ENCODE measurements at places on chromosomes 12 and 14.

- DNase-seq, result no peak
These were observed 205.2 kb upstream of the RTL1 start for GRCh38 chr14:101108579-101109346.

DNA sequence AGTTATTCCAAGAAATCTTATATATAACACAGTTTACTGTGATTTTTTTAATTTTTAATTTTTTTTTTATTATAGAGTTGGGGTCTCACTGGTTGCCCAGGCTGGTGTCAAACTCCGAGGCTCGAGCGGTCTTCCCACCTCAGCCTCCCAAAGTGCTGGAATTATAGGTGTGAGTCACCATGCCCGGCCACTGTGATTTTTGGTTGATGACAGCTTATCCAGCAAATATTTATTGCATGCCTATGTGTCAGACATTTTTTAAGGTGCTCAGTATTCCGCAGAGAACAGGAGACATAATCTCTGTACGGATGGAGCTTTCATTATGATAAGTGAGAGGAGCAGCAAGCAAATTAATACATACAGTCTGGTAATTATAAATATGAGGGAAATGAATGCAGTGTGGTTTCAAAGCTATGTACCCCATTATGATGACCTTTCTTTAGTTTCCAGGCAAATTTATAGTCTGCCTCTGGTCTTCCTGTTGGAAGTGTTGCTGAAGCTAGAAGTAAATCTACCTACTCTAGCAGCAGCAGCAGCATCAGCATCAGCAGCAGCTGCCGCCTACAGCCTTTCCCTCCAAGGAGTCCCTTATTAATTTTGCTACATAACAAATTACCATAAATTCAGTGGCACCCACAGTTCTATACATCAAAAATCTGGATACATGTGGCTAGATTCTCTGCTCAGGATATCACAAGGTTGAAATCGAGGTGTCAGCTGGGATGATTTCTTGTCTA, 32.3 kb downstream of the FRS2 start:
- DNase-seq, result no peak

- DNase-seq, result no peak
These were observed 39.8 kb downstream of the GPR135 start for GRCh38 chr14:59425322-59425935.

GRCh38 chr12:91307957-91308670, 125.5 kb upstream of the DCN start:
- DNase-seq, result no peak

DNA sequence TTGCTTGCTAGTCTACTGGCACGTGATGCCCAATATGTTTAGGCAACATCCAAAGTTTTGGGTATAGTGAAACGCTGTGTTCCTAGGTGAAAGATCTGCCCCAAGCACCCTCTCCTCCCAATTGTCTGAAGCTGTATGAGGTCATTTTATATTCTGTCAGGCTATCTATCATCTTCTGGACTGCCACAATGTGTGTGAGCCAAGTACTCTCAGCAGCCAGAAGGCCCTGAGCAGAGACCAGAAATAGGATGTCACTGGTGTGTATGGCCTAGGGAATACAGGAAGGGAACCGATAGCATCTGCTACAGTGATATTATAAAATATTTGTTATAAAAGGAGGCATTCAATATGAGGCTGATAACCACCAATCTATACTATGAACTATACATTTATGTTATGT, 7.9 kb upstream of the PDE3A start:
- DNase-seq, result no peak

- DNase-seq, result no peak
These were observed 12.9 kb downstream of the DDX51 start for GRCh38 chr12:132131229-132131628.

DNA sequence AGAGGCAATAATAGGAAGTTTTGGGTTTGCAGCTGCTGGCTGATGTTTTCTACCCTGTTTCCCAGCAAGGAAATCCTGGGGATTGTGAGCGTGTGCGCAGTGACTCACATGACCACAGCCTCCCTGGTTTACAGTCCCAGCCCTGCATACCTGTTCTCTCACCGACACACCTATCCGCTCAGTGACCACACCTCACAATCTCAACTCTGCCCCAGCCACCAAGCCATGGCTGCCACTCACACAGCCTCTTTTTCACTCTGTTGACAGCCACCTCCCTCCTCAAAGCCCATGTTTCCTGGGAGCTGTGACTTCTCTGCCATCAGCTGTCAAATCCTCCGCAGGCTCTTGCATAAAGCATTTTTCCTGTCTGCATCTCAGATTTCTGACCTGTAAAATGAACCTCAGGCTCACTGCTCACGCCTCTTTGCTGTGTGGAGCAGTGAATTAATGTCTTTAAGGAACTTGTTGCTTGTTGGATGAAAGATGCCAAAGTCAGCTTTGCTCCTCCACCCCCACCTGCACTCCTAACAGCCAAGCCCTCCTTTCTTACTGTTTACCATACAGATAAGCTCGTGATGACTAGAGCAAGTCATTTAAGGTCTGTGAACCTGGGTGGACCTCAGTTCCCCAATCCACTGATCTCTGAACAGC, 43.5 kb downstream of the B4GALNT3 start:
- DNase-seq, result peak; percentile 11

DNA sequence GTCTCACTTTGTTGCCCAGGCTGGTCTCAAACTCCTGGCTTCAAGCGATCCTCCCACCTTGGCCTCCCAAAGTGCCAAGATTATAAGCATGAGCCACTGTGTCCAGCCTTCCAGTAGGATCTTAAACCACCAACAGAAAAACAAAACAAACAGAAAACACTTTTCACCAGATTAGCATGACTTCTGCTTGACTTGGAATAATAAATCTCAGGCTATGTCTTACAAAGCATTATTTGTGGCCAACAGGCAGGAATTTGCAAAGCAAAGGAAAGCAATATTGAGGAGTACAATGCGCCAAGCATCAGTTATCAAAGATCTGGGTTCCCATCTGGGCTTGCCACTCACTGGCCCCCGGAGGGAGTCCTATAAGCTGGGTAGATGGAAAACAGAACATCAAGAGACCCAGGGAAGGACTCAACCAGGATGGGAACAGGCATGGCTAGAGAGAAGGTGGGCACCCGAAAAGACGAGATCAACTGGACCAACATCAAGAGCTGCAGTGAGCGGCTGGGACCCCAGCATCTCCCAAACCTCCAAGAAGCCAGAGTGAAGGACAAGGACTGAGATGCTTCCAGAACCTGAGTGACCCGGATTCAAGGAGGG, 101.2 kb downstream of the TMEM30B start:
- no peak for DNase-seq

GRCh38 chr12:131093604-131093955, 139.9 kb downstream of the ADGRD1 start:
- no peak for DNase-seq

- no peak for DNase-seq
These were observed 97.2 kb upstream of the TMEM260 start for GRCh38 chr14:56482310-56482911.

GRCh38 chr14:47720281-47720680, 44.9 kb upstream of the MDGA2 start:
- DNase-seq, result no peak

- no peak for DNase-seq
These were observed 13.1 kb downstream of the APPL2 start for GRCh38 chr12:105222726-105223351.
